ENCODE measurements at places on chromosomes 2 and 18.

DNA sequence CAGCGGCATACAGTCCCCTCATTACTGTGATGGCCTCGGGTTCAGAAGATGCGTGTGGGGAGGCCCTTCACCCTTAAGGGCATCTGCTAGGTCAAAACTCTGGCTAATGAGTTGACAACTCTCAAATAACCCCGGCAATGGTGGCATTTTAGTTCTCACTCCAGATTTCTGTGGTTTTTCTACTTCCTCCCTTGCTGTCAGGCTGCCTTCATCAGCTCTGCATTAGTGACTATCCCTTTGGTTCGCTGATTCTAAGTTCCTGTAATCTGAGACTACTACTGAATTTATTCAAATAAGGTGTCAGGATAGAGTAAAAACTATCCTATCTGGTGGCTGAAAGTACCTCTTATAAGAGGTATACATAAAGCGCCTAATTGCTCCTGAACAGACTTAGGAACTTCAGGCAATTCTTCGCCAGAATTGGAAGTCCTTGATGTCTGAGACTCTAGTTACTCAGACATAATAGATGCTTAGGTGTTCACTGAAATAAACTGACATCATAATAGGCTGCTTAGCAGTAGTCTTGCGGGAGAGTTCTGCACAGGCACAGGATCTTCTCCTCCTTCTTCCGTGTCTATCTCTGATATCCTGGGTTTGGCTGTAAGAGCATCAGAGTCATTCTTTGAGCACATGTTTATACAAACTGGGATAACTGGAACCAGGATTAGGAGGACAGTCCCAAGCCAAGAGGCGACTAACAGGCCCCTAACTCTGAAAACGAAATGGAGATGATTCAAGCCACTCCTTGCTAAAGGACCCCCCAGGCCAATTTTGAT, 194.5 kb downstream of the DNER start:
- no peak for DNase-seq

- no peak for DNase-seq
Observed at GRCh38 chr2:78979380-78980151, 45.9 kb upstream of the REG3G start.

- DNase-seq = peak; percentile 24
Observed at GRCh38 chr2:152176113-152176714, 651 bp upstream of the STAM2 start.

- DNase-seq = no peak
Observed at GRCh38 chr2:157931542-157931941, 55.4 kb upstream of the ACVR1 start.

GRCh38 chr18:66792466-66792865, 188.6 kb upstream of the CDH19 start:
- no peak for DNase-seq

- peak; percentile 20 for DNase-seq
Observed at GRCh38 chr18:50091509-50092244, 103.3 kb downstream of the MYO5B start.

DNA sequence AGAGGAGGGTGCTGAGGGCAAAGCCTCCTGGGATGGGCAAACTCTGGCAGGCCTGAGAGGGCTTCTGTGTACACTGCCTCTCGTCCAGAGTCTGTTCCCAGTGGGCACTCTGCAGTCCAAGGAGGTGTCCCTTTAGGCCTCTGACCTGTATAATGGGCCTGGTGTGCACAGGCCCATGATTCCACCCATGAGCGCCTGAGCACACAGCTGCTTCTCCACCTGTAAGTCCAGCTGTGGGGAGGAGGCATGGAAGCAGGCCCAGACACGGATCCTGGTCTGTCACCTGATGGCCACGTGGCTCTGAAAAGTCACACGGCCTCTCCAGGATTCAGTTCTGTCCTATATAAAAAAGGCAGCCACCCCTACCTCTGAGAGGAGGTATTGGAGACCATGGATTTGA, 57.0 kb downstream of the PARD6G start:
- DNase-seq = no peak

- DNase-seq = no peak
Observed at GRCh38 chr2:75517547-75518230, 43.0 kb downstream of the EVA1A start.

DNA sequence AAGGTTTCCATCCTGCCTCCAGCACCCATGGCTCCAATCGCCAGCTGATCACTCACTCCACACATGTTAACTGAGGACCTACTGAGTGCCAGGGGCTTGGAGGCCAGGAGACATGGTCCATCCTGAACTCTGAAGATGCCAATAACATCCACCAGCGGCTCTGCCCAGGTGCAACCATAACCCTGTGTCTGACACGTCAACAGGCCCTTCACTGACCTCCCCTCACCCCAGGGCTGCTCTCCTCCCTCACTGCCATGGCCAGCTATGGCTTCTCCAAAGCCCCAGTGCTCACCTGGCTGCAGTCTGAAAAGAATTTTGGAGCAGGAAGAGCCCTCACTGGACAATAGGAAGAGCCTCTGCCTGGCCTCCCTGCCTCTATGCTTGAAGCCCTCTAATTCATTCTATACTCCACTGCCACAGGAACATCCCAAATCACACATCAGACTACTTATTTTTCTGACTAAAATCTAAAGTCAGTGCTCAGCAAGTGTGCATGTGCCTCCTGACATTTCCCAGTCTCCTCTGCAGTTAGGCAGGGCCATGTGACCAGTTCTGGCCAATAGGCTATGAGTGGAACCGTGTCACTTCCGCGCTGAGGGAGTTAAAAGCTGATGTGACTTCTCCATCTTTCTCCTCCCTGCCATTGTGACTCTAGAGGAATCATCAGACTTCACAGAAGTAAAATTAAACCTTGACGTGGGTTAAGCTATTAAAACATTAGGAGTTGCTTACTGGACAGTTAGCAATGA, 37.2 kb downstream of the ZBTB7C start:
- DNase-seq = no peak

DNA sequence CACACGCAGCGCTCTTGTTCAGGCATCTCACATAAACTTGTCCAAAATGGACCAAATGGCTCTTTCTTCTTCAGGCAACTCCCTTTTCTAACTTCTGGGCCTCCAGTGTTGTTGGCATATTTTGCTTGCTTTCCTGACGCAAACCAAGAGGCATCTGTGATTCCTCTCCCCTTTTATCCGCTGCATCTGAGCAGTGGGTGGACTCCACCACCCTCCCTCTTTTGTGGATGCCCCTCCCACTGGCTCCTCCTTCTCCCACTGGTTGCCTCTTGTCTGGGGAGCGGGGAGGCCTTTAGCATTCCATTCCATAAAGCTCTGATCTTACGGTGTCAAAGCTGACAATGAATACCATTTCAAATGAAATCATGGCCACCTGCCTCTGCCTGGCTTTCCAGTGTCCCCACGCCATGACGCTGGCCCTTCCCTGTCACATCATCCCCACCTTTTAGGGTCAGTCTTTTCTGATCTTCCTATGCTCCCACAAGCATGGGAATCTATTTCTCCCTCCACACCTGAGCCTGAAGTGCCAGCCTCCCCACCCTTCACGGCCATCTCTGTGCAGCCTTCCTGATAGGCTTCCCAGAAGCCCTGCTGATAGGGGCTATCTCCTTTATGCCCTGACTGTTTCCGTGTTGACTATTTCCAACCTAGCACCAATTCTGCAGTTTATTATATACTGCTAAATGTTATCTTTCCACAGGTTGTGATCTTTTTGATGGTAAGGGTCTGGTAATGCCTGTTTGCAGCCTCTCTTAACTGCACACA, 51.5 kb downstream of the RPL37A start:
- DNase-seq = no peak

- peak; percentile 17 for DNase-seq
Observed at GRCh38 chr2:237920673-237921072, 46.1 kb upstream of the UBE2F start.

DNA sequence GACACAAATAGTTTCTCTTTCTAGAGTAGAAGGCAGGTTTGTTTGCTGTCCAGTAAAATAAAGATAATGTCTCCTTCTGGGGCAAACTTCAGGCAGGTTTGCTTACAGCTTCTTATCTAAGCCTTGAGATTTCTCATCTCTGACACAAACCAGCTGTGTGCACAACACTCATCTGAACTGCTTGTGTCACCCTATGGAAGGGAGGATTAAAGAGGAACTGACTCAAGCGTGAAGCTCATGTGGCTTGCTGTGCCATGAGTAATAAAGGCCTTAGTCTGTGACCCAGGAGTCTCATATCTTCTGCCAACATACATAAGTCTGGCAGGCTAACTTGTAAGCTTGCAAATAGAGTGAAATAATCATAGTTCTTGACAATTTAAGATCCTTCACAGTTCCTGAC, 24.2 kb upstream of the CPO start:
- DNase-seq = peak; percentile 88

GRCh38 chr18:54805571-54806334, 22.5 kb upstream of the RAB27B start:
- DNase-seq = peak; percentile 97

DNA sequence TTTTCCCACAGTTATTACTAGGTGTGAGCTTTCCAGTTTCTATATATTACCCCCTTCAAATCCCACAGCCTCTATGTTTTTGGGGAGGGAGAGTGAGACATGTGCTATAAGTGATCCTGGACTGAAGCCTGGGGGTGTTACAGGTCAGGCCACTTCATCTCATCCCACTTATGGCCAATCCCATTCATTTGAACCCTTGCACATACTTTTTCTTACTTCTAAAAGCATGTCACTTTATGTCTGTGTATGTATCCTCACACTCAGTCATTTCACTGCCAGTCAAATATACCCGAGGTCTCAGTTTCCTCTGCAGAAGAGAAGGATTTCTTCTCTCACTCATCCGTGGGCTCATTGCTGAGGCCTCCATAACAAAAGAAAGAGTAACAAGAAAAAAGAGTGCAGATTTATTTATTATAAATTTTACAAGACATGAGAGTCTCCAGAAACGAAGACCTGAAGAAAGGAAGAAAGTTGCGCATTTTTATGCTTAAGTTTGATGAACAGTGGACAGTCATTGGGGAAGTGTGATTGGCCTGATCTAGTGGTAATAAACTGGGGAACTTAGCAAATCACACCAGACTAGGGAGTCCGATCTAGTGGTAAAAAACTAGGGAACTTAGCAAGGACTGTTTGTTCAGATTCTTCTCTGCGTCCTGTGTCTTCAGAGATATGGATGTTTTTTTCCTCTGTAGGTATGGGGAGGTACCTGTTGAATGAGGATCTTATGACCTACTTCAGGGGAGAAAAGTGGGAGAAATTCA, 52.1 kb downstream of the ICOS start:
- no peak for DNase-seq

DNA sequence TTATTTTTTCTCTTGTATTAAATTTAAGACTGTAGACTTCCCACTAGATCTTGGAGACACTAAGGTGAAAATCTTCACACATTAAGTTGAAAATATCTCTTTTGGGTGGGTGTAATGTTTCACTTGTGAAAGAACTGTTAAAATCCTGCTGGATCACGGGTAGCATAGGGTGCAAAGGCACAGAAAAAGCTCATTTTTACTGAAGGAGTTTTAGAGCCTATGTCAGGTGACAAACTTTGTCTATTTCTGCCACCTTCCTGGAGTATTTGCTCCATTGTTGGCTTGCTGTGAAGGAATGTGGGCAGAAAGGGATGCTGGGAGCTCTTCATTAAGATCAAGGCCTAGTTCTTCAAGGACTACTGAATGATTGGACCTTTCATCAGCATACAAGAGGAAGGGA, 119.4 kb downstream of the FMNL2 start:
- no peak for DNase-seq

GRCh38 chr2:8006181-8006580, 675.7 kb upstream of the ID2 start:
- DNase-seq = no peak

GRCh38 chr2:190488516-190489233, 45.8 kb downstream of the NEMP2 start:
- no peak for DNase-seq

DNA sequence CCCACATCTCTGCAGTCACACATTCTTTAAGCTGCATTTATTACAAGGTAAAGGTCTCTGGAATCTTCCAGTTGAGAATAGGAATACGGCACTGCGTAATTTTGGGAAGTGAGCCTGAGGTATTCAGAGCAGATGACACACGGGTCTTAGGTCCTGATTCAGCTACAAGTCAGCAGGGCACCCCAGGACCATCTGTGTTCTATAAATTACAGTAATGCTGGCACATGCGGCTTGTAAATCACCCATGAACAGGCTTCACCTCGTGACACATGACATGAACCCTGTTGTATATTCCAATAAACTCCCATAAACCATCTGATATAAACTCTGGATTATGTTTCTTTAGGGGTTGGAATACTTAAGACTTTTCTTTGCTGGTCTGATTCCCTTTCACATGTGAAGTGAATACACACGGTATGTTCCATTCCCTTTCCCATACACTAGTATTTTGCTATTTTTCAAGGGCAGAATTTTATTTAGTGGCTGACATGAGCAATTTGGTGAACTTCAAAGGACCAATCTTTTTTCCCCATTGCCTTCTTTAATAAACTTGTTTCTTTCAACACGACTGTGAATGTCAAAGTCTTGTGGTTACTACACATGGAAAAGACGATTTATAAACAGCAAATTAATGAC, 298.6 kb downstream of the MEIS1 start:
- DNase-seq = peak; percentile 71

DNA sequence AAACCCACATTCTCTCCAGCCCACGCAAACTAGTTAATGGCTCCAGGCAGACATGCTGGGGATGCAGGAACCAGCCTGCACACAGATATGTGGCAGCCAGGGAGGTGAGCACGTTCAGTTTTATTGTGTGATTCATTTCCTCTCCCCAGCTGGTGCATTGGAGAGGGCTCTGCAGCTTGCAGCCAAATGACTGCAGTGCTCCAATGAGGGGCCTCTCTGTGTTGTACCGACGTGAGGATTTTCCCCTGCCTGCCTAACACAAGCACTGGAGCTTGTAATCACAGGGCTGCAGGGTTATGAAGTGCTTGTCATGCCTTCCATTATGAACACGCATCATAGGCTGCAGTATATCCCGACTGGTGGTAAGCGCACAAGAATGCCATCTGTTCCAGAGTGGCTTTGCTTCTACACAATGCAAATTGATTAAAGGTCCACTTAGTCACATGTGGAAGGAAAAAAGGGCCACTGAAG, 92.3 kb upstream of the THUMPD2 start:
- DNase-seq = peak; percentile 80

GRCh38 chr2:12930391-12930790, 213.7 kb downstream of the TRIB2 start:
- DNase-seq = no peak

DNA sequence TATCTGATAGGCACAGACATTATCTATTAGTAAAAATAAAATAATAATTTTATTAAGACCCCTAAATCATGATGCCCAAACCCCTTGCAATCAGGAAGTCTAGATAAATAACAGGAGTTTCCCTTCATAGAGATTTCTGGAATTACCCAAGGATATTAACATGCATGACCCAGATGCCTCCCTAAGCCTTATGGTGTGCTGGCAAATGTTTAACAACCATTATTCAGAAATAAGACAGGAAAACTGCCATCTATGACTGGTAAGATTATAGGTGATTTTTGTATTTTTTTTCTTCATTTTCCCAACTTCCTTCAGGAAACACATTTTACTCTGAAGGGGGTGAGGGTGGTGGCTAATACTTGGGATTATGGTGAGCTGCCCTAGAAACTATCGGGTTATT, 2.7 kb upstream of the PPP1CB start:
- no peak for DNase-seq

GRCh38 chr18:35458271-35458670, 39.5 kb downstream of the INO80C start:
- DNase-seq = peak; percentile 21

GRCh38 chr2:96105994-96106715, 10.2 kb downstream of the ADRA2B start:
- no peak for DNase-seq

- no peak for DNase-seq
Observed at GRCh38 chr2:85399183-85399455, 11.0 kb downstream of the CAPG start.

GRCh38 chr18:9380621-9381395, 46.2 kb downstream of the TWSG1 start:
- DNase-seq = no peak

- no peak for DNase-seq
Observed at GRCh38 chr18:79458917-79459803, 63.4 kb downstream of the NFATC1 start.

Data from LHCN-M2 (cell line).